Smooth muscle cell of the pulmonary artery (primary cell): ENCODE measurements at places on chromosomes 5 and 9. TPM values are rescaled to one million over a fixed set of nuclear protein-coding genes. Genes with fewer than 3 reads are reported as not detected.

Gene ITGA2
- 83.3 and 167 TPM in 2 replicates for total RNA-seq

Gene C9orf153
- 0.98 and 0.99 TPM in 2 replicates for total RNA-seq

Gene IRGM
- total RNA-seq, result 0.13 TPM in 1 of 2 replicates, not detected in the other

Gene SLCO6A1
- not detected in 2 replicates for total RNA-seq

Gene ZDHHC12
- 38.3 and 40.3 TPM in 2 replicates for total RNA-seq

Gene SHOC1
- under 0.01 TPM in 1 of 2 replicates, not detected in the other for total RNA-seq

Gene GLT6D1
- total RNA-seq, result not detected in 2 replicates

Gene WDR36
- total RNA-seq, result 55.8 and 69.1 TPM in 2 replicates

Gene SELENOP
- total RNA-seq, result 2.5 and 15.6 TPM in 2 replicates

Gene MEF2C
- 19.5 and 36.2 TPM in 2 replicates for total RNA-seq

Gene DNM1
- total RNA-seq, result 1.9 and 5.8 TPM in 2 replicates

Gene ARL10
- 30.0 and 37.4 TPM in 2 replicates for total RNA-seq

Gene ZFAND5
- total RNA-seq, result 157 and 163 TPM in 2 replicates

Gene F2R
- 341 and 514 TPM in 2 replicates for total RNA-seq

Gene SH2D3C
- total RNA-seq, result 0.10 and 2.2 TPM in 2 replicates

Gene UBTD2
- total RNA-seq, result 19.8 and 29.0 TPM in 2 replicates

Gene UGT3A2
- not detected in 2 replicates for total RNA-seq

Gene PHF24
- 0.07 and 0.10 TPM in 2 replicates for total RNA-seq

Gene MAT2B
- total RNA-seq, result 38.9 and 61.6 TPM in 2 replicates

Gene SLC27A6
- 0.10 and 0.13 TPM in 2 replicates for total RNA-seq

Gene CCL28
- 13.4 and 20.9 TPM in 2 replicates for total RNA-seq

Gene ANKRD33B
- 2.0 and 5.5 TPM in 2 replicates for total RNA-seq

Gene FOXD4L4
- 0.17 and 0.20 TPM in 2 replicates for total RNA-seq

Gene PCDHB6
- 0.20 and 0.36 TPM in 2 replicates for total RNA-seq

Gene FGFR4
- total RNA-seq, result 0.33 and 0.65 TPM in 2 replicates

Gene BTNL8
- total RNA-seq, result not detected in 2 replicates

Gene ABO
- not detected in 2 replicates for total RNA-seq

Gene SLC9A3
- 0.78 and 0.86 TPM in 2 replicates for total RNA-seq

Gene SOWAHA
- total RNA-seq, result under 0.01 TPM in 1 of 2 replicates, not detected in the other

Gene CDC20B
- total RNA-seq, result 0.07 TPM in 1 of 2 replicates, not detected in the other

Gene SHB
- 31.1 and 37.4 TPM in 2 replicates for total RNA-seq

Gene NOP16
- total RNA-seq, result 4.8 and 10.4 TPM in 2 replicates

Gene FOXD4
- 0.13 and 0.17 TPM in 2 replicates for total RNA-seq

Gene IL17B
- total RNA-seq, result 0.26 TPM in 1 of 2 replicates, not detected in the other

Gene PCDHA7
- total RNA-seq, result 1.4 and 1.7 TPM in 2 replicates

Gene CDX1
- 0.17 and 0.91 TPM in 2 replicates for total RNA-seq

Gene SYNPO
- 62.4 and 94.2 TPM in 2 replicates for total RNA-seq

Gene SSBP2
- 22.1 and 22.6 TPM in 2 replicates for total RNA-seq

Gene EIF4EBP3
- total RNA-seq, result 1.4 and 2.6 TPM in 2 replicates

Gene SLC46A2
- total RNA-seq, result not detected in 2 replicates

Gene LMX1B
- total RNA-seq, result under 0.01 TPM in 1 of 2 replicates, not detected in the other

Gene OTP
- total RNA-seq, result not detected in 2 replicates

Gene STKLD1
- total RNA-seq, result 0.20 and 0.33 TPM in 2 replicates

Gene MELK
- total RNA-seq, result 4.8 and 9.6 TPM in 2 replicates

Gene USP20
- total RNA-seq, result 14.4 and 17.7 TPM in 2 replicates

Gene FGF18
- total RNA-seq, result 0.13 TPM in 1 of 2 replicates, not detected in the other

Gene GABRP
- not detected in 2 replicates for total RNA-seq

Gene FNIP1
- total RNA-seq, result 42.9 and 49.1 TPM in 2 replicates

Gene STXBP1
- 43.6 and 46.2 TPM in 2 replicates for total RNA-seq

Gene DDX4
- total RNA-seq, result not detected in 2 replicates
